ENCODE measurements at places on chromosomes 4 and X. TPM values are rescaled to one million over a fixed set of nuclear protein-coding genes. Genes with fewer than 3 reads are reported as not detected.

GRCh38 chr4:168124008-168124641 lies 31.8 kb downstream of the ANXA10 start:
- no peak for DNase-seq

DNA sequence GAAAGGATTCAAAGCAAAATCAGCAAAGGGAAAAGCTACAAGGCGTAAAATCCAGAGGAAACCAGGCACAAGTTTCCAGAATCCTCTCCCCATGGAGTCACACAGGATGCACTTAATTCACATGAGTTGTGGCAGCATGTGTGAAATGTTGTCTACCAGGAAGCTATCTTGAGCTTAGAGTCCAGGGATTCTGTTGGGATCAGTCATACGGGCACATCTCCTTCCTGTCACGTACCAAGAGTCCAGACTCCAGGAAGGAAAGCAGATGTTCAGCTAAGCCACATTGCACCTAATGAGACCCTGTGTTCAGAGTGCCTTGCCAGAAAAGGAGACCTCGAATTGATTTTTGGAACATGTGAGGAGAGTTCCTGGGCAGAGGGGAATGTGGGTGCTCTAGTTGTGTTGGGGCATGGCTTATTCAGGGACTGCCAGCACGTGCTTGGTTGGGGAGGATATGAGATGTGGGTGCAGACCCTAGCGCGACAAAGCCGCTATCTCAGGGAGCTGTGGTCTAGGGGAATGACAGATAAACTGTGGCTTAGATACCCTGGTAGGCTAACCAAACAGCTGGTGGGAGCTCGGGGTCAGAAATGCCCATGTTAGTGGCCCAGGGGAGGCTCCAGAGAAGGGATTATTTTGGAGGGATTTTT lies 70.0 kb downstream of the EVC start:
- DNase-seq, result no peak

DNA sequence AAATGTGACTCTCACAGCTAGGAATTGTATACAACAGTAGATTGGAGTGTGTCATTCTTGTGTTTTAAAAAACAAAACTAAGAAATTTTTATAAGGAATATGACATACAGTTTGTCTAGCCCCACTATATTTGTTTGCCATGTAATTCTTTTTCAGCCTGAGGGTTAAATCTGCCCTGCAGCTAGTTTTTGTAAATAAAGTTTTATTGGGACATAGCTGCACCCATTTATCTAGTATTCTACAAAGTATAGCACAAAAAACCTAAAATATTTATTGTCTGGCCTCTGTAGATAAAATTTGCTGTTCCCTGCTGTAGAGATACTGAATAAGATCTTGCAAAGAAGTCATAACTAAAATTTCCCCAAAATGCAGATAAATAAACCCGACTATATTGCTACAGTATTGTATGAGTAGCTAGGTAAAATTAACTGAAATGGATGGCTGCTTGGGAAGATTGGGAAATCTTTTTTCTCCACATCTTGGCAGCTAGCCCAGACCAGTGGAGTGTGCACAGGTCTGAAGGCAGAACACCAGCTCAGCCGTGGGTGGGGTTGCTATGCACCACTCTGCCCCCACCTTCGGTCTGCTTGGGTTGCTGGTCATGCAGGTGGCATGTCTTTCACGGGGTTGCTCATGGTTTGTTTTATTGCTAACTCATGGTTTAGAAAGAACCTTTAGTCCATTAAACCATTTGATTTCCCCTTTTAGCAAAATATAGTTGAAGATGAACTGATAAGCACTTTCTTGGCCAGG lies 127.9 kb downstream of the KLHL8 start:
- DNase-seq, result no peak

- DNase-seq, result no peak
Observed at GRCh38 chrX:110026099-110026844, 23.4 kb downstream of the TMEM164 start.

DNA sequence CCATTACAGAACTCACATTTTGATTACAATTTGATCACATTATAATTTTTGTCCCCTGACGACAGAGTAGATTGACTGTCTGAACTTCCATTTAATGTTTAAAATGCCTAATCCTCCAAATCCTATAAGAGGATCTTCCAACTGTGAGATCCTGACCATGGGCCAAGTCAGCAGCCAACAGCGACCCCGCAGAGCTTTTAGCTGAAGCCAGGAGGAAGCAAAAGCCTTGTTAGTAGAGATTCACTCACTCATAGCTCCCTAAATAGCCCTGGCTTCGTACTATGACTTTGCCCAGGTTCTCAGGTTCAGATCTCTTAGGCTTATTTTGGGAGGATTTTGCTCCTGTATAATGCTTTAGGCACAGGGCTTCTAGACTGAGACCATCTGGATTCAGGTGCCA lies 413.1 kb downstream of the NKX6-1 start:
- no peak for DNase-seq

DNA sequence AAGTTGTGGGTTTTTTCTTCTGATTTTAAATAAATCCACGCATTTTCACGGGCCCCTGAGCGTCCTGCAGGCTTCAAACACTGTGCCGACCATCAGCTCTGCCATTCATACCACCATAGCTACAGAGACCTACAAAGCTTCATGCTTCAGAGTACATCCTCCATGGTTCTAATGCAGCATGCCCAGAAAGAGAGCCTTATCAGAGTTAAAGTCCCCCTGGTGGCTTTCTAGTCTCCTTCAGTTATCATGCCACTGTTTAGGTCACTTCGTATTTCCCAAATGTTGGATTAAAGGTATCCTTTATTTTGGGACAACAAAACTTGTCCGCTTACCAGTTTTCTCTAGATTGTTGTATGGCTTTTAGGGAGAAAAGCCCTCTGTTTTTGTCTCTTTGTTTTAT lies 66.7 kb upstream of the VCX2 start:
- no peak for DNase-seq

- no peak for DNase-seq
Observed at GRCh38 chr4:153197301-153197700, 6.9 kb upstream of the TRIM2 start.

HELQ gene
- total RNA-seq, result 13.5 TPM

FGFR3 gene
- total RNA-seq, result 0.29 TPM

ZNF630 gene
- 0.25 TPM for total RNA-seq

NHSL2 gene
- total RNA-seq, result 0.65 TPM

DRD5 gene
- not detected for total RNA-seq

NDP gene
- total RNA-seq, result not detected

ZFX gene
- total RNA-seq, result 66.5 TPM

Data from activated T-cell treated with anti-CD3 and anti-CD28 coated beads, Interleukin-2, amount 50 U/mL, for 4 hours (primary cell).